ENCODE measurements at places on chromosomes 12 and 14.

DNA sequence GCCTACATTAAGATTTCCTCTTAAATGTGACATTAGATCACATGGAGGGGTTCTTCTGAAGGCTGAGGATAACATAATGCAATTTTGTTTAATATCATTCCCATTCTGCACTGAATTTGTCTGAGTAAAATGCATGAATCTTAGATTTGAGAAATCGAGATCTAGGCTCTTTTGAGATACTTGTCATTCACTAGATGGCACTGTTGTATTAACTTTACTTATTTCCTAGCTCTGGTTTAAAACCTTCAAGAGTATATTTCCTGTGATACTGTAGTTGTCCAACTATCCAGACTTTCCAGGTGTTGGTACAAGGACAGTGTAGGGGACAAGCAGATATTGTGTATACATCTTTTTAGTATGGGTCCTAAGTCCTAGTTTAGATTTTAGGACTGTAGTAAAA is 91.7 kb upstream of the SEL1L start:
- no peak for DNase-seq

DNA sequence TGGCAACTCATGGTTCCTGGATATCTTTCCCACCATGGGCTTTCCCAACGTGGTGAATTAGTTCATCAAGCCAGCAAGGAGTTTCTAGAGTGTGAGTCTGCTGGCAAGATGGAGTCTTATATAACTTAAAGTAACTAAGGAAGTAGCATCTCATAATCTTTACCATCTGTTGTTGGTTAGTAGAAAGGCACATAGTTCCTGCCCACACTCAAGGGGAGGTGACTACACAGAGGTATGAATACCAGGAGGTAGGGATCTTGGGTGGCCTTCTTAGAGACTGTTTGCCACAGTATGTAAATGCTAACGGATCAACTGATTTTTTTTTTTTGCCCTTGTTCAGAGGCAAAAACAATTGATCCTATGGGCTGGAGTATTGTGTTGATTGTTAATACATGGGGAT is 446.9 kb downstream of the ATP23 start:
- no peak for DNase-seq

- no peak for DNase-seq
These were observed 10.0 kb downstream of the SLC38A4 start for GRCh38 chr12:46815809-46816208.

- no peak for DNase-seq
These were observed 341.6 kb upstream of the FKBP4 start for GRCh38 chr12:2453076-2453760.

DNA sequence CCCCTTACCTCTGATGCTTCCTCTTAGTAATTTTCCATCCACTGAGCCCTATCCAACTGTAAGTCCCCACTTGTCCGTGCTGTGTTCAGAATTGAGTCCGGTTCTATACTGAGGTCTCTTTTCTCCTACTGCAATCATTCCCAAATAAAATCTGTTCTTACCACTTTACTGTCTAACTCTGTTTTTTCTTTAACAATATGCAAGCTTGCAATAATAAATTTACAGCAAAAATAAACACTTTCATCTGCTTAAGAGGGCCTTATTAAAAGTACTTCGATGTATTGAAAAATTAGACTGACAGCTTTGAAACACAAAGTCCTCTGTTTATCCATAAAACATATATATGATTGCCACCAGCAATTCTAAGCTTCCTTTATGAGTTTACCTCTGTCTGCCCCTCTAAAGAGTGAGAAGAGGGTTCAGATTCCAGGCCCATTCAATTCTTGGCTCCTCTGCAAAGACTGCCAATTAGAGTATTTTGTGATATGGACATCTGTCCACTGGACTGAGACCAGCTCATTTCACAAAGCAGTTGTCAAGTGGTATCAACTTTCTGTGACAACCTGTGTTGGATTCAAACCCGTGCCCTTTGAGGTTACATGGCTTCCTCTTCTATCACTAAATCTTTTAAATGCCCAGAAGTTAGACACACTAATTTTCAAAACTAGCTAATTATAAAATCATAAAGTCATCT is 39.9 kb upstream of the G2E3 start:
- DNase-seq = no peak

DNA sequence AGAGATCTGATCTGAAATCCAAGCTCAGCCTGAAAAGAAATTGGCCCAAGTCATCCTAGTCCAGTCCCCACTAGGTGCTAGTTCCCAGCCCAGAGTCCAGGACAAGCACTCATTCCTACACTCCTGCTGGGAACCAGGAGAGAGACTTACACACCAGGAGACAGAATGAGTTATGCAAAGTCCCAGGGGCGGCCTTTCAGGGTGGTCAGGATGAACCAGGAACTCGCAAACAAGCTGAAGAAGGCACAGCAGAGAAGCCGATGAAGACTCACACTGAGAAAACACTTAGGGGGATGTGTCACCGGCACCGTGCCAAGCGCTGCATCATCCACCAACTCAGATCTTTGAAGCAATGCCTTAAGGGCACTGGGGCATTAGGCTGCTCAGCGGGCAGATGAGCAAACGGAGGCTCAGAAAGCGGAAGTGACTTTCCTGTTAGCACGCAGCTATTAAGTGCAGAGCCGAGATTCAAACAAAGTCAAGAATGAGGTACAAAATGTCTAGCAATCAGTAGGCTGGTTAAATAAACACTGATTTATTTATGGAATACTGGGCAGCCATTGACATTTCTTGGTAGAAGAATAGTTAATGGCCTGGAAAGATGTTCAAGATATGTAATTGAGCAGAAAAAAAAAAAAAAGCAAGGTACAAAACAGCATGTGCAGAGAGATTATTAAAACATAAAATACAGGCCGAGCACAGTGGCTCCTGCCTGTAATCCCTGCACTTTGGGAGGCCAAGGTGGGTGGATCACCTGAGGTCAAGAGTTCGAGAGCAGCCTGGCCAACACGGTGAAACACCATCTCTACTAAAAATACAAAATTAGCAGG is 78.7 kb downstream of the LRRC74A start:
- peak; percentile 92 for DNase-seq

DNA sequence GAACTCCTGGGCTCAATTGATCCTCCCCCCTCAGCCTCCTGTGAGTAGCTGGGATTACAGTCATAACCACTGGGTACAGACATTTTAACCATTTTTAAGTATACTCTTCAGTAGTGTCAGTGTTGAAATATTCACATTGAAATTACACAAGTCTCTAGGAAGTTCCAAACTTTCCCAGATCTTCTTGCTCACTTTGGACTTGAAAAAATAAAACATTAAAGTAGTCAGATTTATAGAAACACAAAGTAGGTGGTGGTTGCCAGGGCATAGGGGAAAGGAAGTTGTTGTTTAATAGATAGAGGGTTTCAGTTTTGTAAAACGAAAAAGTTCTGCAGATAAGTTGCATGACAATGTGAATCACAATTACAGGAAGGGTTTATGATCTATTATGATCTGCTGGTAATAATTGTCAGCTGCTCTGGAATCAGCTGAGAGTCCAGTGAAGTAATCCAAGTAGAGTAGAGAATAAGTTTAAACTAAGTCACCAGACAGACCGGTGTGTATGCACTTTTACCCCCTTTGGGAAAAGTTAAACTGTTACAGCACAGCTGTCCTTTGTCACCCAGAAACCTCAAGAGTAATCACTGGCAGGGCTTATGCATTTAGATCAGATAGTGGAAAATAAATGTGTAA is 27.4 kb downstream of the PCNX1 start:
- peak; percentile 13 for DNase-seq

DNA sequence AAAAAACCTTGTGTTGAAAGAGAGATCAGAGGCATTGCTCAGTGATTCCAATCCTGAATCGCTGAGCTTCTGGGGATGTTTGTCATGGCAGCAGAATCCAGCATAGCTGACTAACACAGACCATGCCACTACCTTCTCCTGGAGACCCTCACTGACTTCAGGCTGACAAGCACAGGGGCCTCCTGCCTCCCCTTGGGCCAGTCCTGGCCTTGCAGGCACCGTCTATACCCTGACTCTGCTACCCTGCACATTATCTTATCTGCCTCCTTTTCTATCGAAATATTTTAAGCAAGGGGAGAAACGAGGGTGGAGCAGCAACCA is 139.8 kb downstream of the KIF26A start:
- no peak for DNase-seq

DNA sequence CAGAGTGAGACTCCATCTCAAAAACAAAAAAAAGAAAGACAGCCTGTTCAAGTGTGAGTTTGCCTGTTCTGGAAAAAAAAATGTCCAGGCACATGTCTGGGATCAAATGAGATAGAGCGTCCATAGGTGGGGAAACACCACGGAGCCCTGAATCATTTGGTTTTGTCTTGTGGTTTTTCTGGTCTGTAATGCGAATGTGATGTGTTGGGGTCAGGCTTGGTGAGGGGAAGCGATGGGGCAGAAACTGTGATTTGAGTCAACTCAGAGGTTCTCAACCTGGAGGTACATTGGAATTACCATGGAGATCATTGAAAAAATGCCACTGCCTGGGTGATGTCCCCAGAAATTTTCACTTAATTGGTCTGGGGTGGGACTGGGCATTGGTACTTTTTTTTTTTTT is 183.9 kb upstream of the PWP1 start:
- no peak for DNase-seq

GRCh38 chr12:3187846-3188770 is 110.9 kb downstream of the TSPAN9 start:
- no peak for DNase-seq

DNA sequence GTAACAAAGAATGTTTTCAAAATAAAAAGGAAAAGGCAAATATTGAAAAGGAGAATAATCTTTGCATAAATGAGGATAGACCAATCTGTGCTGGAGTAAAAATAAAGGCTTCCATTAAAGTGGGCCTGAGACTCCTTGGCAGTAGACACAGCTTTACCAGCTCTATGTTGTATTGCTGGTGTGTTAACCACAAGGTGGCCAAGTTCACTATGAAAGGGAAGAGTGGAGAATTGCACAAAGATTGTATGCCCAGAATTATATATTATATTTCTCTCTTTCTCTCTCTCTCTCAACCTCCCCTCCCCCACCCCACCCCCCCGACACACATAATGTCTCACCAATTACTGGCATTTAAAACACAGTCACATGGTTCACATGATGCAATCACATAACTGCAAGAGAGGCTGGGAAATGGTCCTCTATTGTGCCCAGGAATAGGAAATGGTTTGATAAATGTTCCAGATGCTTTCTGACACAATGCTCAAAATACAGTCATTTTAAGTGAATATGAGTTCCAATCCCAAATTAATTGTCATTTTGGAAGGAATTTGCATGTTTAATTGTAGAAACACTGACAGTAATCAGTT is 222.6 kb upstream of the SYT1 start:
- peak; percentile 2 for DNase-seq

DNA sequence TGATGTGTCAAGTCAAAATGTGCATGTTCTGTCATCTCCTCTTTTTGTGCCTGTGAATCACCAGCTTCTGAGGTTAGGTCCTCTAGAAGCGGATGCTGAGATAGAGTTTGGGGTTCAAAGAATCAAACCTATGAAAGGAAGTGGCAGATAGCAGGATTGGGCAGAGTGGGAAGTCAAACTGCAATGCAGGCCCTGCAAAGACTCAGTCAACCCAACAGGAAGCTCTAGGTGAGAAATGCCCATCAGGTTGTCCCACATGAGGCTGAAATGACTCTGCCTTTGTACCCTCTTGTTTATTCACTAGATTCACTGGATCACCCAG is 4.5 kb upstream of the MIA2 start:
- DNase-seq = no peak

- no peak for DNase-seq
These were observed 648 bp downstream of the SNX6 start for GRCh38 chr14:34629344-34629656.

DNA sequence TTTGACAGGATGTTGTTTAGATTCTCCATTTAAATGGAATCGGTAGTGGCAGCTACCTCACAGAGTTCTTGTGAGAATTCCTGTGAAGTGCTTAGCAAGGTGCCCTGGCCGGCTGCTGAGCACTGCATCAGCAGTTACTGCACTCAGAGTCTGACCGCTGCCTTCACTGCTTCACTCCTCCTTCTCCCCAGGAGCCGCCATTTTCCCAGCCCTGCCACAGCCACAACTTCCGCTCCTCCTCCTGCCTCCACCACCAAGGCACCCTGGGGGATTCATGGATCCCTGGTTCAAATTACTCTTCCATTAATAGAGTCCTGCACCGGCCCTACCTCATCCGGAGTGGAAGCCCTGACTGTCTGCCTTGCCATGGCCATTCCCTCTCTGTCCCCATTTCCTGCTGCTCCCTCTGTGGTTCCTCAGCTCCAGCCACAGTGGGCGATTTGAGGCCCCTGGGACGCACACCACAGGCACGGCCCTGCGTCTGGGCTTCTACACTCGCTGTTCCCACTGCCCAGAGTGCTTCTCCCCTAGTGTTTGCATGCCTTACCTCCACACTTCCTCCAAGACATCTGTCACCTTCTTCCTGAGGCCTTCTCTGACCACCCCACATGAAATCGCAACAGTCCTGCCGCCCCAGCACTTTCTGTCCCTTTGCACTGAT is 210.3 kb downstream of the IPO8 start:
- DNase-seq = no peak

GRCh38 chr14:25904446-25904845 is 693.4 kb downstream of the NOVA1 start:
- DNase-seq = no peak

DNA sequence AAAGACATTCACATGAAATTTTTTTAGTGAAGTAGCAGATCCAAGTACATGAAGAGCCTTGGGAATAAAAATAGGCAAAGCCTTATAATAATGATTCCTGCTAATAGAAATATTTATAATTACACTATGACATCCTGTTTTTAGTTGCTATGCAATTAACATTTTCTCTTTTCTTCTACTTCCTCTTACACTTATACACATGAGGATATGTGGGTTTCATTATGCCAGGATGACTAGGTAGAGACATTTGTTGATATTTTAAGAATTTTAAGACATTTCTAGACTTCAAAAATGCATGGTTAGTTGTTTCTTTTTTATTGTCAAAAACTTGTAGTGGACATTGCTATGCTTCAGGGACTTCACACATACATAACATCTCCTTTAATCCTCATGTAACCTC is 326.8 kb downstream of the SYT1 start:
- DNase-seq = no peak

DNA sequence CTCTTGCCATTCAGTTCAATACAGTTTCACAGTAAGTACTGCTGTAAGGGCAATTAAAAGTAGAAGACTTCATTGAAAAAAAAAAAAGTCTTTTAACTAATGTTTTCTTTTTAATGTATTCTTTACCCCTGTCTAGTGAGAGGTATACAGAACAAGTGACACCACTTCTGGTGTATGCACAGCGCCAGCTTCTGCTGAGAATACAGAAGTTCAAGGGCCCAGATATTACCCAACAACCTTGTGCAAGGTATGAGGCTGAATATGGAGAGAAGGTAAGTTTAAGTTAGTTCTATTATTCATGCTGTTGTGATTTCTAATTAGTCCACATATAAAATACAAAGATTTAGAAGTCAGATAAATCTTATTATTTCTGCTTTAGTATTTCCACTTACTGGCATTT is 168.7 kb downstream of the CFAP54 start:
- DNase-seq = no peak

- DNase-seq = no peak
These were observed 157.8 kb downstream of the ZFP36L1 start for GRCh38 chr14:68634874-68635595.

Data from HS-5 (cell line).